ENCODE measurements at places on chromosomes 4 and X.

DNA sequence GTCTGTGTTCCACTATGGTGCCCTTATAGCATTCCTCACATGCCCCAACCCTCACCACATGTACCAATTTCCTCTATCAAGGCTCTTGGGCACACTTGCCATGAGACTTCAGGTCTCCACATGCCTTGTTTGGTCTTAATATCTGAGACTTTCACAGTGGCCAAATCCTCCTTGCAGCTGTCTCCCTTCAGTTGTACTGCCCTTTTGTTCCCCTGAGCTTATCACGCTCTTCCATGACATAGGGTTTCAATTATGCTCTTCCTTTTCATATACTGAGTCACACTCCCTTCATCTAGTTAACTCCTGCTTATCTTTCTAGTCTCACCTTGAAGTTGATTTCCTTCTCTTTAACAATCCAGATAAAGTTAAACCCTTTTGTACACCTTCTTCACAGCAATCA, 212.9 kb downstream of the PDHA2 start:
- no peak for DNase-seq

GRCh38 chr4:182519528-182519927, 276.3 kb downstream of the TENM3 start:
- no peak for DNase-seq

DNA sequence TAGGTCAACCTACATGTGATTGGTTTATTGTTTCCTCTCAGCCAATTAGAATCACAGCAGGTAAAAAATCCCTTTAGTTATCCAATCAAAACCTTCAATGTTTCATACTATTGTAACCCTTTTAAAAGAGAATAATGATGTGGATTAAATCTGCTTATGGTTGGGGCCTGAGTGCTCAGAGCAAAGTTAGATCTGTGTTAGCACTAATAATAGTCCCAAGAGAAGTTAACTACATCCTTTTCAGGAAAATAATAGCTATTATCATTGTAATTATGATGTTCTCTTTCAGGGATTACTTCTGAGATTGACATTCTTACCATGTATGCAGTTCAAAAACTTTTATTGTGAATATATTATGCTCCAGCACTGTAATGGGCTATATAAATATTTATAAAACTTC, 262.6 kb upstream of the ARX start:
- DNase-seq: no peak

DNA sequence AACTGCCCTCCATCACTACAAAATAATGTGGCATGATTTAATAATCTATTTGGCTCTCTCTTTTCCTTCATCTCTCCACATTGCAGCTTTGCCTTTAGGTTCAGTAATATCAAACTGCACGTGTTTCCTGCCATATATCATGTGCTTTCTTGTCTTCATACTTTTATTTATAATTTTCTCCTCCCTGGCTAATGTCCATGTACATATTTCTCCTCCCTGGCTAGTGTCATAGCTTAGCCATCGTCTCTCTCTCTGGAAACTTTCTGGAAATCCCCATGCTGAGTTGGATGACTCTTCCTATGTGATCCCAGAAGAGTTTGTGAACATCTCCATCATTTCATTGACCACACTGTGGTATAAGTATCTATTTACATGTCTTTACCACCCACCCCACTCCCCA, 21.3 kb upstream of the PDGFC start:
- DNase-seq: peak; percentile 41

DNA sequence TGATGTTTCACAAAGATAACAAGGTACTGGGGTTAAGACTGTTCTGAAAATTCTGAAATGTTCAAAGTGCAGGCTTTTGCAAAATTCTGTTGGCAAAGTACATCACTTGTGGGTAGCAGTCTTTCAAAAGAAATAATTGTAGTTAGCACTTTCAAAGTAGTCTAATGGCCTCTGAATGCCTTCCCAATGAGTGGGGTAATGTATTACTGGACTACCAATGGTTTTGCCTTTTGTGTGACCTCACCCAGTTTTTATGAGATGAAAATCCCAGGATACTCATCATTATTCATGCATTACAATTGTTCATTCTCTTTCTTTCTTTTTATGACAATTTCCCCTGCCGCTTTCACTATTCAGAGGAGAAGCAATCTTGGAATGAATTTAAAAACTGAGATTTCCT, 686.1 kb downstream of the GLUD2 start:
- DNase-seq: peak; percentile 5

DNA sequence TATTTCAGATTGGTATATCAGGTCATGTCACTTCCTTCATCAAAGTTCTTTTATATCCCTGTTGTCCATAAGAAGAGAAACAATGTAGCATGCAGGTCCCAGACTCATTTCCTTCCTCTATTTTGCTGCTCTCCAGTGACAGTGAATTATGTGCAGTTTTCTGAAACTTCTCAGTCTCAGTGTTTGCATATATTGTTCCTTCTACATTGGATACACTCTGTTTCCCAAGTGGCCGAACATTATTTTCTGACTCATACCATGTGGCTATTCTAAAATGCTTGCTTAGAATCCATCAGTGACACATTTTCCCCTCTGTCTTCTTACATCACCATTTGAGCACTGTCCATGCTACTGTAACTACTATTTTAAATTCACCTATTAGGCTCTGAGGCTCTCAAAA, 305.7 kb downstream of the PDHA2 start:
- DNase-seq: peak; percentile 1

- no peak for DNase-seq
Measured at GRCh38 chr4:141933978-141934377, 297.6 kb downstream of the IL15 start.

DNA sequence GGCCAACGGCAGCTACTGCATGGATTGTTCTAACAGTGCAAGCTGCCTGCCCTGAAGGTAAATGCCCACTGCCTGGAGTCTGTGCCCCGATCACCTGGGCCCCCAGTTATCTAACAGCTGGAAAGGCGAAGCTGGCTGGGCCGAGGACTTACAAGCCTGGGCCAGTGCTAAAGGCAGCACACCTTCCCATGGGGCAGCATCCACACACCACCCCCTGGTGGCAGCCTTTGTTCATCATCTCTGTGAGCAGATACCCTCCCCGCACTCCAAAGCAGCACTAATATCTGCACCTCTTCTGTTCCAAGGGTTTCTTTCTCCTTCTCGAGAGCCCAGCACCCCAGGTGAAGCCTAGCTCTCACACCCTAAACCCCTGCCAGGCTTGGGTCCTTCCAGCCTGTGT, 7.6 kb downstream of the SLC2A9 start:
- no peak for DNase-seq

- DNase-seq: no peak
Measured at GRCh38 chr4:107693132-107693531, 26.9 kb downstream of the PAPSS1 start.

DNA sequence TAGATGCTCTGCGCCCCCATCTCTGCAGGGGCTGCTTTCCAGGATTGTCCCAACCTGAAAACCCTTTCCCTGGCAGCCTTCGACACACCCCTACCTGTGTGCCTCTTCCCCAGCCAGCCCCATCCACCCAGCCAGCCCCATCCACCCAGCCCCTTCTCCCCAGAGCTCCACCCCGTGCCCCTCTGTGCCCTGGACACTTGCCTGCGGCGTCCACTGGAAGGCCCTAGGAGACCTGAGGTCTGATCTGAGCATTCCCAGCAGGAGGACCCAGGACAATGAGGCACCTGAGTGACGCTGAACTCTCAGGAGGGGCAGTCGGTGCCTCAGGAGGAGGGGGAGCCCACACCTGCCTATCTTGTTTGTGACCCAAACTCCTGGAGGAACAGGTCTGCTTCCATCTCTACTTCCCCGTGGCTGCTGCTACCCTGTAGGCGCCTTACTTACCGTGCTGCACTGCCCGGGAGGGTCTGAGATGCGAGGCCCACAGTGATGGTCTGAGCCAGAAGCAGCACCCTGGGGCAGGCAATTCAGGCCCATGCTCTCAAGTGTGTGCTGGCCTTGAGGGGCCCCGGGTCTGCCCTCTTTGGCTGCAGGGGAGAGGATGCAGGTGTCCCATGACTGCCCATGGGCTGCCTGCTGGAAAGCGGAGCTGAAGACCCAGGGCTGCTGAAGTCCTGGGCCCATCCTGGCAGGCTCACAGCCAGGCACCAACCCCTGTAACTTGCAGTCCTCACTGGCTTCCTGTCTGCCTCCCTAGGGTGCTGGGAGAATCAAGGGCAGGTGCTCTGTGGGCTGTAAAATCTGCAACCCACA, 4.9 kb downstream of the LRPAP1 start:
- DNase-seq: no peak
